ENCODE measurements at places on chromosomes 4 and X. TPM values are rescaled to one million over a fixed set of nuclear protein-coding genes. Genes with fewer than 3 reads are reported as not detected.
A peak's percentile ranks its signal among the peaks of the same experiment; 100 is the strongest.

The XKRX gene
- total RNA-seq: not detected

DNA sequence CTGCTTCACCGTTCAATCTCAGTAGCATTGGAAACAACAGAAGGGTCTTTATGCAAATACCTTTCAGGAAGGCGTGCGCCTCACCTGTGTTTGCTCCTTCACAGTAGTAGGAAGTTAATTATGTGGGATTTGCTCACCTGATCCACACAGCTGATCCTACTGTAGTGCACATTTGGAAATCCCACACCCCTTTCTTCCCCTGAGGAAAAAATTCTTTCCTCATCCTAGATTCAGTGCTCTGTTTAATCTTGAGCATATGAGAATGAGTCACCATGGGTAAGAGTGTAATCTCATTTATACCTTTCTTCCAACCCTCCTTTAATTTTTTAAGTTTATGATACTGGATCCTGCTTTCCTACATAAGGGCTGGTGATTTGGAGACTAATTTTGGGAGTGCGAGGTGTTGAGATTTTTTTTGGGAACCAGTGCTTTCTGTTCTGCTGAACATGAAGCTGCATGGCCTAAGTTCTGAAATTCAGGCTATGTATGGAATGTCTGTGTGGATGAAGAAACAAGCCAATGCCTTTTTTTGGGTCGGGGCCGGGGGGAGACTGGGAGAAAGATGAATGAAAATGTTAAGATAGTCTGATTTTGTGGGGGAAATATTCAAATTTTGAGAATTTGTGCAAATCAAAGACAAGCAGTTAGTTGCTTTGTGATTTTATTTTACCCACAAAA lies 19.0 kb downstream of the GAB1 start:
- no peaks in the 10 kb centered on the region for H3K27me3 ChIP-seq
- no peaks in the 10 kb centered on the region for H3K36me3 ChIP-seq
- peak overlapping the region; percentile 79 for H3K27ac ChIP-seq
- peak overlapping the region; percentile 3 for H3K4me3 ChIP-seq
- H3K4me1 ChIP-seq: peaks cover 62% of the 10 kb centered on the region
- DNase-seq: no peak

GRCh38 chr4:67746797-67747495 lies 7.2 kb downstream of the GNRHR start:
- H3K36me3 ChIP-seq: no peaks in the 10 kb centered on the region
- H3K27me3 ChIP-seq: no peaks in the 10 kb centered on the region
- H3K27ac ChIP-seq: peak overlapping the region; percentile 73
- H3K4me1 ChIP-seq: peaks cover 3% of the 10 kb centered on the region

The MAGEC2 gene
- total RNA-seq: not detected

DNA sequence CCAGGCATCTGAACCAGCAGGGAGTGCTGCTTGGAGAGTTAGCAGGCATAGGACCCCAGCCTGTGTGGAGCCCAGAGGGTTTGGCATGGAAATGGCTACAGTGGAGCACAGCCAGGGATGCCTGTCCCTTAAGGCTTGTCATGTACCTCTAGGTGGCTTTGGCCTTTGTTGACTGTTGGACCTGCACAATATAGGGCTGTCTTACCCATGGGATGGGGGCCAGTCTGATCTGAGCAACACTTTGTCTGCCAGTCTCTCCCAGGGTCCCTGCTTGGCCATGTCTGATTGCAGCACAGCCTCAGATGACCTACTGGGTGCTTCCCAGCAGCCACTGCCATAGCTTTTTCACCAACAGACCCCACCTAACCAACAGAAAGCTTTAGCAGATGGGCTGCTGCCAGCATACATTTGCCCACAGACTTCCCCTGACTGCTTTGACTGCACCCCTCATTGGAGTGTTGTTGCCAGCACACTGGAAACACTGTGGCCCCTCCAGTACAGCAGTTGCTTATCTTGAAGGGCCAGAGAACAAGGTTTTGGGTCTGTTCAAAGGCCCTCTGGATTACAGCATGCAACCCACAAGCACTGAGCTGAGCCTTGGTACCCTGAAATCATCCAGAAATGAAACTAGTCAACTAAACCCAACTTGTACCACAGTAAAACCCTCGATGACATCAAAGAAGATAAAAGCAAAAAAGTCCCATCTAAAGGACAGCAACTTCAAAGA lies 22.1 kb downstream of the ANAPC10 start:
- no peak overlapping the region for H3K4me3 ChIP-seq
- no peak for DNase-seq
- peaks cover 5% of the 10 kb centered on the region for H3K36me3 ChIP-seq
- H3K27me3 ChIP-seq: no peaks in the 10 kb centered on the region
- no peaks in the 10 kb centered on the region for H3K4me1 ChIP-seq
- H3K27ac ChIP-seq: no peak overlapping the region

The PSMD10 gene
- 11.5 TPM for total RNA-seq

- no peak for DNase-seq
- H3K36me3 ChIP-seq: no peaks in the 10 kb centered on the region
- no peak overlapping the region for H3K27ac ChIP-seq
- no peak overlapping the region for H3K4me3 ChIP-seq
- H3K27me3 ChIP-seq: no peaks in the 10 kb centered on the region
Measured at GRCh38 chr4:100147198-100147597, 43.1 kb downstream of the DDIT4L start.

DNA sequence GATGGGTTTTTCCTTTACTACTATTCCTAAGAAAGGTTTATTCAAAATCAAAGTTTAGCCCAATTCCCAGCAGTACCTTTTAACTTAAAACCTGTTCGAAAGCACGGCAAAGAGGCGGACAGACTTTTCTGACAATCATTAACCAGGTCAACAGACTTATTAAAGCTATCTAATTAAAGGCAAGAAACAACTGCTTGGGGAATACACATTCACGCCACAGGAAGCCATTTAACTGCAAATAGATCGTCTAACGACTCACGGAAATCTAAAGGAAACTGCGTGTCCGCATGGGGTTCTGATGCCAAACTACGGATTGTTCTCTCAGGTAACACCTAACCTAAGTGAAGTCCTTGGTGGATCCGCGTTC lies 663 bp upstream of the USP53 start:
- peak overlapping the region; percentile 84 for H3K4me3 ChIP-seq
- H3K36me3 ChIP-seq: peaks cover 2% of the 10 kb centered on the region
- no peaks in the 10 kb centered on the region for H3K4me1 ChIP-seq
- H3K27ac ChIP-seq: peak overlapping the region; percentile 98
- H3K27me3 ChIP-seq: no peaks in the 10 kb centered on the region

DNA sequence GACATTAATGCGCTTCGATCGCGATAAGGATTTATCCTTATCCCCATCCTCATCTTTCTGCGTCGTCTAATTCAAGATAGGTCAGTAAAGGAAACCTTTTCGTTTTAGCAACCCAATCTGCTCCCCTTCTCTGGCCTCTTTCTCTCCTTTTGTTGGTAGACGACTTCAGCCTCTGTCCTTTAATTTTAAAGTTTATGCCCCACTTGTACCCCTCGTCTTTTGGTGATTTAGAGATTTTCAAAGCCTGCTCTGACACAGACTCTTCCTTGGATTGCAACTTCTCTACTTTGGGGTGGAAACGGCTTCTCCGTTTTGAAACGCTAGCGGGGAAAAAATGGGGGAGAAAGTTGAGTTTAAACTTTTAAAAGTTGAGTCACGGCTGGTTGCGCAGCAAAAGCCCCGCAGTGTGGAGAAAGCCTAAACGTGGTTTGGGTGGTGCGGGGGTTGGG lies 528 bp upstream of the FGF2 start:
- H3K27me3 ChIP-seq: no peaks in the 10 kb centered on the region
- no peak for DNase-seq
- no peaks in the 10 kb centered on the region for H3K36me3 ChIP-seq
- peak overlapping the region; percentile 75 for H3K4me3 ChIP-seq

The PLK4 gene
- total RNA-seq: not detected

The TBC1D8B gene
- 7.1 TPM for total RNA-seq

GRCh38 chr4:124306352-124306751 lies 406.2 kb downstream of the ANKRD50 start:
- H3K36me3 ChIP-seq: no peaks in the 10 kb centered on the region
- DNase-seq: no peak
- H3K27me3 ChIP-seq: no peaks in the 10 kb centered on the region
- H3K4me3 ChIP-seq: no peak overlapping the region
- no peaks in the 10 kb centered on the region for H3K4me1 ChIP-seq

The DCAF8L1 gene
- total RNA-seq: not detected

DNA sequence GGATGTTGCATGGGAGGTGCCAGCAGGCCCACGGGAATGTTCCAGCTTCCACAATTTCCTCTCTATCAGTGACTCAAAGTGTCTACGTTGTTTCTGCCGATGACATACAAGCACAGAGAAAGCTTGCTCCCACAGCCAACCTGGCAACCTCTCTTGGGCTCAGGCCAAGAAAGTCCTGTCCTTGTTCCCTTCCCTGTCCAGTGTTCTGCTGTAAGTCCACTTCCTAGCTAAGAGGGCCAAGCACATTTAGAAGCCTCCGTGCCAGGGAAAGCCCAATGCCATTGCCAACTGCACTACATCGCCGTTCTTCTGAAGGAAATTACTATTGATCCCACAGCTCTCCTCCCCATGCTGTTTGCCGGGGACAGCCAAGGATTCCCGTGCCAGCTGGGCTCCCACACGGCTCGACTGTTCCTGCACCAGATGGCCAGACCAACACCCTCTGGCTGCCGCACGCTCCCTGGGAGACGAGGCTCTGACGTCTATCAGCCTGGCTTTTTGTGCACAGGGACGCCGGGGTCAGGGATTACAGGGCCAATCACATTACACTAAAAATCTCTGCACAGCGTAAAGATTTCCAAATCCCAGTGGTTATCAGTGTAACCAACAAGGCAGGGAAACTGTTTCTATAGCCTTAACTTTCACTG lies 284.0 kb downstream of the BCOR start:
- no peaks in the 10 kb centered on the region for H3K36me3 ChIP-seq
- peak; percentile 89 for DNase-seq
- peaks cover 28% of the 10 kb centered on the region for H3K4me1 ChIP-seq

The RIPPLY1 gene
- not detected for total RNA-seq

GRCh38 chr4:125387770-125388169 lies 73.0 kb downstream of the FAT4 start:
- peak overlapping the region; percentile 91 for H3K27ac ChIP-seq
- H3K4me1 ChIP-seq: peaks cover 9% of the 10 kb centered on the region
- no peak for DNase-seq
- H3K27me3 ChIP-seq: no peaks in the 10 kb centered on the region

- no peak overlapping the region for H3K4me3 ChIP-seq
- H3K36me3 ChIP-seq: no peaks in the 10 kb centered on the region
- H3K27ac ChIP-seq: no peak overlapping the region
- H3K27me3 ChIP-seq: no peaks in the 10 kb centered on the region
- peaks cover 6% of the 10 kb centered on the region for H3K4me1 ChIP-seq
- no peak for DNase-seq
Measured at GRCh38 chrX:151792505-151792904, 58.0 kb downstream of the CNGA2 start.

The ALB gene
- total RNA-seq: 51.5 TPM

DNA sequence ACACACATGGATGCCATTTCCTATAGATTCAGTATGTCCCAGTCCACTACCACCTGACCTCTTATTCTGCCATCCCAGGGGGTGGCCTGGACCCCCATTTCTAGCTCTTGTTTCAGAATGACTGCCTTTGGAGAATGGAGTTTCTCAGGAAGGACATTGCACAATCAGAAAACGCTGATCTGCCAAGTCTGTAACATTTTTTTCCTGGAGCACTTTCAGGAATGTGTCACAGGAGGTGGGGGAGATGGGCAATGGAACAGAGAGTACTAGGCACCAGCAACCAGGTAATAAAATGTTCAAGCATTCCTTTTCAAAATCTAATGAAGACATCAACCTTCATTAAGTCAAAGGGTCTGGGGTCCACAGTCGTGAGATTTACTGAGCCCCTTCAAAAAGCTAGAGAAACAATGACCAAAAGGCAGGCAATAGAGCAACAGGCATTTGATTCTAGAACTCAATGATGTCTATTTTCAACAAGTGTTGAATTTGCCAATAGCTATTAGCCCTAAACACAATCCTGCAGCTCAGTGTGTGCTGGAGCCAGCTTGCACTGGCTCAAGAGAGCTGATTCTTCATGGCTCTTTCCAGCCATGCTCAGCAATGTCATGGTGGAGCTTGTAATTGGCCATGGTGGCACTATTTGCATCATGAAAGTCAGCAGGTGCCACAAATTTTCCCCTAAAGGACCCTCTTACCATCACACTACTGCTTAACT lies 87.1 kb downstream of the KDR start:
- no peaks in the 10 kb centered on the region for H3K4me1 ChIP-seq
- H3K27me3 ChIP-seq: no peaks in the 10 kb centered on the region
- no peak overlapping the region for H3K4me3 ChIP-seq
- DNase-seq: no peak
- H3K36me3 ChIP-seq: no peaks in the 10 kb centered on the region

DNA sequence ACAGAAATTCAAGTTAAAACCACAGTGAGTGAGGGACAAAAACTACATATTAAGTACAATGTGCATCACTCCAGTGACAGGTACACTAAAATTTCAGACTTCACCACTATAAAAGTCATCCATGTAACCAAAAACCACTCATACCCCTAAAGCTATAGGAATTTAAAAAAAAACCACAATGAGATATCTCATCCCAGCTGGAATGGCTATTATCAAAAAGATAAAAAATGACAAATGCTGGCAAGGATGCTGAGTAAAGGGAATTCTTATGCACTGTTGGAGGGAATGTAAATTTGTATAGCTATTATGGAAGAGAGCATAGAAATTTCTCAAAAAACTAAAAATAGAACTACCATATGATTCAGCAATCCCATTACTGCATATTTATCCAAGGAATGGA lies 171.1 kb downstream of the HHIP start:
- DNase-seq: no peak
- no peaks in the 10 kb centered on the region for H3K36me3 ChIP-seq
- H3K27ac ChIP-seq: no peak overlapping the region

The P2RY8 gene
- 2.2 TPM for total RNA-seq

The SHROOM3 gene
- 192 TPM for total RNA-seq

DNA sequence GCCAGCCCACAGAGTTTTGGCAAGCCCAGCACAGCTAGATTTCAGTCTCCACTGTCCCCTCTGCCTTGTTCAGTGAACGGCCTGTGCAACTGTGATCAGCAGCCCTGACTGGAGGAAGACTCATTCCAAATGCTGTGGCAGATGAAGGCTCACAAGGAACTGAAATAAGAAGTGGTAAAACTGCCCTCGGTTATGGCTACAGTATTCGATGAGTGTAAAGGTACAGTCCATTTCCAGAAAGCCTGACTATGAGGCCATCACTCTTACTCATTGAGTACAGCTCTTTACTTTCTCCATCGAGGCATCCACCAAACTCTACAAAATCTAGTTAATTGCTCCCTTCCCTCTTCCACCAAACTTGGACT lies 69.1 kb downstream of the RHOH start:
- no peak overlapping the region for H3K27ac ChIP-seq
- no peaks in the 10 kb centered on the region for H3K27me3 ChIP-seq
- no peaks in the 10 kb centered on the region for H3K36me3 ChIP-seq
- no peaks in the 10 kb centered on the region for H3K4me1 ChIP-seq
- no peak for DNase-seq

GRCh38 chr4:170887396-170887795 lies 797.6 kb upstream of the AADAT start:
- H3K27ac ChIP-seq: no peak overlapping the region
- H3K36me3 ChIP-seq: no peaks in the 10 kb centered on the region
- no peaks in the 10 kb centered on the region for H3K27me3 ChIP-seq

DNA sequence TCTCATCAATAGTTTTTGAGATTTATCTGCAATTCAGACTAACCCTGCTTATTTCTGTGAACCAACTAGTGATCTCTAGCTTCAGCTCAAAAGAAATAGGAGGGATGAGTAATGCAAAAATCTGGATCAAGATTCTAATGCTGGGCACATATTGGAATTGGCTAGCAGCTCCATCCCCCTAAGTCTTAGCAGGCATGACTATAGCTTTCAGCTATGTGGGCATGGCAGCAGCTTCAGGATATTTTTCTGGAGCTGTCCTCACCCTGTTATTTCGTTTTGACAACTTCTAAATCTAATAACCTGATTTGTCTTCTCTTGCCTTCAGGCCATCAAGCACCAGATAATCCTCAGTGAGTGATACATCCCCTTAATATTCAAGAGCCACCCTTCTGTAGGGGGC lies 50.8 kb upstream of the GNPDA2 start:
- H3K27ac ChIP-seq: no peak overlapping the region
- no peak for DNase-seq
- no peaks in the 10 kb centered on the region for H3K36me3 ChIP-seq
- no peak overlapping the region for H3K4me3 ChIP-seq

Measured in ascending aorta (tissue), 2 donors.